ENCODE measurements at places on chromosomes 2 and 18.

DNA sequence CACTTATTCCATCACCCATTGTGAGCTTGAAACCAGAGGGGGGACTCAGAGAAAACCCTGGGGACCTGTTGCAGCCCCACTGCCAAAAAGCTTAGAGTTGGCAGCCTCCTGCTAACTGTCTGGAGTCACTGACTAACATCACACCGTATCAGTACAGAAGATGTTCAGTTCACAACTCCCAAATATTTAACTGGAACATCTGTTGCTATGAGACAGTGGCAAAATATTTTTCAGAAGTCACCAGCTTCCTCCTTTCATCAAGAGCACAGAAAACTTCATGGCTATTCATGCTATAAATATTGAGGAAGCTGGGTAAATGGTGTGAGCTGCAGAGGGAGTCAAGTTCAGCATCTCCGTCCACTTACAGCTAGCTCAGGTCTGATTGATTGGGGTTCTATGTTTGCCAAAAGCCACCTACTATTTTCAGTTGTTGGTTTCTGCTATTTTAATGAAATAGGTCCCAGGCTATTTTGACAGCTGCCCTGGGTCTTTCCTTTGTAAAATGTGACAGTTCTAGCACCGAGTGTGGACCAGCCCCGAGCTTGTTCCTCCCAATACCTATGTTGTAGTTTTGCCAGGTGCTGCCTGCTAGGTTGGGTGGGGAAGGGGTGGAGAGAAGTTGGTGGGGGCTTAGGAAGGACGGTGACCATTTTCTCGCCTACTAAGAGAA lies 9.8 kb downstream of the TUBB6 start:
- DNase-seq: no peak

DNA sequence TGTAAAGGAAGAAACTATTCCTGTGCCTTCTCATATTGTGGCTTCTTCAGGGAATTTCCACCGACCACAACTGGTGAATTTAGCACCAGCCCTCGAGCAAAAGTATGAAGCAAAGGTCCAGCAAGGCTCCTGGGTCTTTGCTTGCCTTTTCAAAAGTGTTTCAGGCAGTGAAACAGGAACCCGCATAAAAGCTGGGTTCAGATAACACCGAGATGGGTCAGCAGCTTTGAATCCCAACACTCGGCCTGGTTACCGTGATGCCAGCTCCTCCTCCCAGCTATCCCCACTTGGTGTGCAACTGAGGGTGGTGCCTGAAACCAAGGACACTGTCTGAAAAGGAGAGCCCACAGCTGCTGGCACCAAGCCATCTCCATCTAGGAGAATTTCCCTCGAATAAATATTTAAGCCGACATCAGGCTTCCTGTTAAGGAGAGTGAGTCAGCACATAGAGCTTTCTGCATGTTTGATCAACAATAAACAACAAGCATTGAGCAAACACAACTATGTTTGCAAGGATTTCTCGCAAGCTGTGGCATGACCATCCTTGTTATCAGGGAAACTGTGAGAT lies 69.5 kb downstream of the ANTXR1 start:
- DNase-seq: no peak

GRCh38 chr2:80737047-80737446 lies 432.5 kb upstream of the LRRTM1 start:
- DNase-seq: no peak

- DNase-seq: no peak
Observed at GRCh38 chr2:37744010-37744409, 72.6 kb upstream of the CDC42EP3 start.

DNA sequence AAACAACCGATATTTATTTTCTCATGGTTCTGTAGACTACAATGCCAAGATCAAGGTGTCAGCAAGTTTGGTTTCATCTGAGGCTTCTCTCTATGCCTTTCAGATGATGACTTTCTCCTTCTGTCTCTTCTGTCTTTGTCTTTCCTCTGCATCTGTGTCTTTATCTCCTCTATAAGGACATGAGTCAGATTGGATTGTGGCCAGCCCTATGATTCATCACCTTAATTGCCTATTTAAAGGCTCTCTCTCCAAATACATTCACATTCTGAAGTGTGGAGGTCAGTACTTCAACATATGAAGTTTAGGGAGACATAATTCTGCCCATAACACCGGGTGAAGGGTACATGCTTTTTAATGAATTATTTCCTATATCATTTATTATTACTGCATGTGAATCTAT lies 71.2 kb upstream of the CNTNAP5 start:
- DNase-seq: no peak

GRCh38 chr2:11874861-11875260 lies 128.4 kb downstream of the LPIN1 start:
- no peak for DNase-seq

GRCh38 chr2:237390235-237390634 lies 23.7 kb downstream of the COL6A3 start:
- no peak for DNase-seq

- DNase-seq: no peak
Observed at GRCh38 chr18:41732356-41732755, 222.7 kb upstream of the PIK3C3 start.
